Esophagus squamous epithelium (tissue), 5 donors: ENCODE measurements at places on chromosomes 13 and 19.

- no peak for DNase-seq
Observed at GRCh38 chr13:20312292-20312691, 80.2 kb upstream of the GJB6 start.

GRCh38 chr19:1307755-1308303 lies 22.2 kb downstream of the EFNA2 start:
- no peak for DNase-seq

GRCh38 chr19:51047031-51047335 lies 12.2 kb upstream of the KLK12 start:
- no peak for DNase-seq

- DNase-seq = no peak
Observed at GRCh38 chr13:48782429-48782840, 128.7 kb downstream of the CYSLTR2 start.

GRCh38 chr13:32229443-32229842 lies 85.7 kb downstream of the ZAR1L start:
- no peak for DNase-seq

GRCh38 chr19:1389033-1389940 lies 5.6 kb downstream of the NDUFS7 start:
- DNase-seq = no peak

GRCh38 chr19:5355693-5356092 lies 15.1 kb upstream of the PTPRS start:
- no peak for DNase-seq

DNA sequence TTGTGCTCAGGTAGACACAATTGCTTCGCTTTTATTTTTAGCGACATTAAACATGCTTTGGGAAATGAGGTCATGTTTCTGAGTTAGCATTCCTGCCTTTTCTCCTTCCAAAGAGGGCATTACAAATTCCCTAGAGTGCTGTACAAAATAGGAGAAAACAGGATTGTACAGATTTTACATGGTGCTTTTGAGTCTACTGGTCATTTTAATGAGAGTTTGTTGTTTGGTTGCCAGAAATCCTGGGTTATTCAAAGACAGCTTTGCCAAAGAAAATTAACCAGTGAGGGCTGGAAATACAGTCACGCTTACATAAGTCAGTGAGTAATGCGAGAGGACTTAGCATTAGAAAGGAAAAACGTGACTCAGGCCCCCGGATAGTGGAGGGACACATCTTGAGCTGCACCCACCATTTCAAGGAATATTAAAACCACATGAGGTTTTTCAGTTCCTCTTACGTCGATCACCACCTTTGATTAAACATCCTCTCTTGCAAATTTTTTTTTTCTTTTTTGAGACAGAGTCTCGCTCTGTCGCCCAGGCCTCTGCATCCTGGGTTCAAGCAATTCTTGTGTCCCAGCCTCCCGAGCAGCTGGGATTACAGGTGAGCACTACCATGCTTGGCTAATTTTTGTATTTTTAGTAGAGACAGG lies 55.4 kb downstream of the SACS start:
- DNase-seq = no peak

DNA sequence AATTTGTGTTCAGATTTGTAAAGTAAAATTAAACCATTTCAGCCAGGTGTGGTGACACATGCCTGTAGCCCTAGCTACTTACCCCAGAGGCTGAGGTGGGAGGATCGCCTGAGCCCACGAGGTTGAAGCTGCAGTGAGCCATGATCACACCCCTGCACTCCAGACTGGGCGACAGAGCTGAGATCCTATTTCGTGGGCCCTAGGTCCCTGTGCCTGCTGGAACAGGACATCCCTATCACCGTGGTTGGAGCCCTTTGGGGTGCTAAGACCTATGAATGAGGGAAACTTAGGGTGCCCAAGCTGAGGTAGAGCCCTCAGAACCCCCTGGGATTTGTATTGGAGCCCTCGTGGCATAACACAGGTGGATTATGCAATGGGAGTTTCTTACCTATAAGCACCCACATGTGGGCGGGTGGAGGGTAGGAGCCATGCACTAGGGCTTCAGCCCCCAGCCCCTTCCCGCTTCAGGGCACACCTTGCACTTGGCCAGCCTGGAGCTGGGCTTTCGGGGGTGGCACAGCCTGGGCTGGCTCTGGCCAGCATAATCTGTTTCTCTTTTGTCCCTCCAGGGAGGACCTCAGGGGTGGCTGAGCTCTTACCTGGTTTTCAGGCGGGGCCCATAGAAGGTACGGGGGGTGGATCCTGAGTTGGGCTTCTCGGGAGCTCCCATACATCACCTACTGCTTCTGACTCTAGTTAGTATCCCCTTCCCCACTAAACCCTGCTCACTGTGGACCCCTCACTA lies 7.2 kb upstream of the USF2 start:
- no peak for DNase-seq

DNA sequence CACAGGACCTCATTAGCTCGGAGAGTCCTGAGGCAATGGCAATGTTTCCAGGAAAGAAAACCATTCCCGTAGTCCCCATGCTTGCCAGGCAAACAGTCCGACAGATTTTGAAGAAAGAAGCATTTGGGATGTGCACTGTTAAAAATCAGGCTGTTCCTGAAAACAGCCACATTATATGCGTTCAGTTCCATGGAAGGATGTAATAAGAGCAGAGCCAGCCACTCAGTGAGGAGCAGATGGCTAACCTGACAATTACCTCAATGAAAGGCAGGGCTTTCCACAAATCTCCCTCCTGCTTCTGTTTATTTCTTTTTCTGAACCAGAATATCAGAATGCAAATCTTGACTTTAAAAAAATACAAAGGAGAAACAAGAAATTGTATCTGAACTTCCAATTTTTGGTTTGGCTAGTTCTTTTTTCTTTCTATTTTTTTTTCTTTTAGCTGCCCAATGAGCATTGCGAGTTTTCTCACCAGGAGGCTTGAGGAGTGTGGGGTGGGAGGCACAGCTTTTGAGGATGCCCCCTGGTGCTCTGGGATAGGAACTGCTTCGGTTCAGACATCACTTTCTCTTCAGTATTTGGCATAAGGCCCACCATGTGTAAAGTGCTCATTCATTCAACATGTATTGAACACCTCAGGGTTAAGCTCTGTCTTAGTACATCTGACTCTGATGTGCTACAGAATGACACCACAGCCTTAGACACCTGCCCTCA lies 124.2 kb downstream of the TBC1D4 start:
- DNase-seq = no peak

DNA sequence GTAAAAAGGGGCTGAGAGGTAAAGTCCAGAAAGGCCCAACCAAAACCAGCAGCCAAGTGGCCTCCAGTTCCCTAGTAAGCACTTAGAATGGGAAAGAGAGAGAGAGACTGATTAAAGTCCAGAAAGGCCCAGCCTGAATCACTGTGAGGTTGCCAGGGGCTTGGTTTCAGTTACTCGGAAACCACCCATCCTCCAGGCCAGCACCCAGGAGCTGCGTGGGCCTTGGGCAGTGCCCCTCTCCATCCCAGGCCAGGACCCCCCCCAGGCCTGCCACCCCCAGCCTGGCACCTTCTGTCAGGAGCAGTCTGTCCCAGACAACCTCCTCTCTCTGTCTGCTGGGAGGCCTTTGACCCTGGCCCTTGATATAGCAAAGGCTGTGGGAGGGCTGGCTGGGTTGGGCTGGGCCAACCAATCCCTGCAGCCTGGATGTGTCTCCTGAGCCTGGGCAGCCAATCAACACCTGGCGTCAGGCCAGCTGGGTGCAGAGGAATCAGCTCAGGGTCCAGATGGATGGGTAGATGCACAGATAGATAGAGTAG lies at the start of gene CYP4F2:
Gene CYP4F2 (minus strand): TSS at position 337 of the 539 bp plus-strand sequence. CDS start 463 bp downstream, outside the sequence.
- no peak for DNase-seq

GRCh38 chr19:49749771-49750170 lies 13.3 kb downstream of the TSKS start:
- no peak for DNase-seq

DNA sequence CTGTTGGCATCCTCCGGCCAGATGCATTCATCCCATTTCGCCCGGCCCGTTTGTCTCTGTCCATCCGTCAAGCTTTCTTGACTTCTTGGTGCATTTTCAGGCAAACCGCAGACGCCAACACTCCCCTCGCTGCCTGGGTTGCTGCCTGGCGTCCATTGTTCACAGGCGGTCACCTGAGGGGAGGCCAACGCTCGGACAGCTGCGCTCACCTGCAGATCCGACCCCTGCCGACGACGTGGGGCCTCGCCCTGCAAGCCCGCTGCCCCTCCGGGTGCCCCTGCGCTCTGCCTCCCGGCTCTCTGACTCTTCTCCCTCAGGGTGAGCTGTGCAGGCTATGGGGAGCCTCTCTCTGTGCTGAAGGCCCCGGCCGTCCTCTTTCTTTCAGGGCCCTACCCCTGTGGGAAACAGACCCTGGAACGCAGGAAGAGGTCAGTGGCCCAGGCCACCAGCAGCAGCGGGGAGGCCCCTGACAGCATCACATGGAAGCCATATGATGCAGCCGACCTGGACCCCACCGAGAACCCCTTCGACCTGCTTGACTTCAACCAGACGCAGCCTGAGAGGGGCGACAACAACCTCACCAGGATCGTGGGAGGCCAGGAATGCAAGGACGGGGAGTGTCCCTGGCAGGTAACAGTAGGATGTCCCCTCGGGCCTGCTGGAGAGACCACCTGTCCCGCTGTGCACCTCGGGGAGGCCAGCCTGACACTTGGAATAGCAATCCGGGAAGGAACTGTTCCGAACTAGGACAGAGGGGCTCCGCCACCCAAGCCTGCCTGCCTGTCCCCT lies 14.8 kb upstream of the PROZ start:
- DNase-seq = no peak

GRCh38 chr13:99150575-99151361 lies 49.9 kb upstream of the UBAC2 start:
- no peak for DNase-seq

DNA sequence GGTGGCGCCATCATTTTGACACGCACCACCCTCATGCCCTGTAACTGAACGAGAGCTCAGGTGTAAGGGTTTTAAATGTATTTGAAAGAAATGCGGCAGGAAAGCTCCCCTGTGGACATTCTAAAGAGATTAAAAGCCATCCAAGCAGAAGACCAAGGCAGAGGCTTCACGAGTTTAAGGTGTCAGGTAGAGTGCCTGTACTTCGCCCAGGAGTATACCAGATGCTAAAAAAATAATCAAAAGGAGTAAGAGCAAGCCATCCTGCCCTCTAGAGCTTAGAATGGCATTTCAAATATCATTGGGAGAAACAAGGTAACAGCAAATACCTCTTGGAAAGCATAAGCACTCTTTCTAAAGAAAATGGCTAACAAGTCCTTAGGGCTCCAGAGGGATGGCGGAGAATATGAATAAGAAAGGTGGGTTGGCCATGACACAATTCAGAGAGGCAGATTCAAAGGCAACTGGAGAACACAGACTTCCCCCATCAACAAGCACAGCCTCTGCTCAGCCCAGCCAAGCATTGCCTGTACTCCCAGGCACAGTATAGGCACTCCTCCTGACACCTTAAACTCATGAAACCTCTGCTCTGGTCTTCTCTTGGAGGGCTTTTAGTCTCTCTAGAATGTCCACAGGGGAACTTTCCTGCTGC lies 447.6 kb downstream of the SUCLA2 start:
- DNase-seq = no peak

DNA sequence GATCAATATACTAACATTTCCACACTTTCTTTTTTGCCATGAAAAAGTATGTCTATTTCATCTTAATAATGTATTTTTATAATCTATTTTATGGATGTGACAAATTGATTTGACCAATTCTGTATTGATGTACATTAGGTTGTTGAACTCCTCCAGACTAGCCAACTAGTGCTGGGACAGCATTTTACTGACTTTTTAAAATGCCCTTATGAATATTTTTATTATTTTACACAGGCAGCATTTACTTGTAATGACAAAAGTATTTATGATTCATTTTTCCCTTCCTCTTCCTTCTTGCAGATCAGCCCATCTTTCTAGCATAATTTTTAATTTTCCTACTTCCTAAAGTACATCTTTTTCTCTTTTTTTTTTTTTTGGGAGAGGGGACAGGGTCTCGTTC lies 918 bp upstream of the FUZ start:
- no peak for DNase-seq

DNA sequence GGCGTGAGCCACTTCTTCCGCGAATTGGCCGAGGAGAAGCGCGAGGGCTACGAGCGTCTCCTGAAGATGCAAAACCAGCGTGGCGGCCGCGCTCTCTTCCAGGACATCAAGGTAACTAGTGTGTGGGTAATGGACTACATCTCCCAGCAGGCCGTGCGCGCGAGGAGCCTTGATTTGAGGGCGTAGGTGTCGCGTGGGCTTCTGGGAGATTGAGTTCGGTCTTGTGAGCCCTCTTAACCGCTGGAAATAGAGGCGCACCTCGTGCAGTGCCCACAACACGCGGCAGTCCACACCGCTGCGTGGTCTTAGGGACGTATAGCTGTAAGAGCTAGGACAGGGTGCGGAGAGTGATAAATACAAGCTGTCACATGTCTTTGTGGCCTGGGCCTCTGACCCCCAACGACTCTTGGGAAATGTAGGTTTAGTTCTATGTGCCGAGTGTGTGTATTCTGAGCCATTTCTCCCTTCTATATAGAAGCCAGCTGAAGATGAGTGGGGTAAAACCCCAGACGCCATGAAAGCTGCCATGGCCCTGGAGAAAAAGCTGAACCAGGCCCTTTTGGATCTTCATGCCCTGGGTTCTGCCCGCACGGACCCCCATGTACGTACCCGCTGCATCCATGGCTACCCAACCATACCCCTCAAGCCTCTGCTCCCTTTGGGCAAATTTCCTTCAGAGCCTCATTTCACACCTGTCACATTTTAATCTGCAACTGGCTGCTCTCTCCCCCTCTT lies 864 bp downstream of the FTL start:
- peak; percentile 57 for DNase-seq

GRCh38 chr19:1336079-1336684 lies 47.5 kb upstream of the NDUFS7 start:
- DNase-seq = no peak

DNA sequence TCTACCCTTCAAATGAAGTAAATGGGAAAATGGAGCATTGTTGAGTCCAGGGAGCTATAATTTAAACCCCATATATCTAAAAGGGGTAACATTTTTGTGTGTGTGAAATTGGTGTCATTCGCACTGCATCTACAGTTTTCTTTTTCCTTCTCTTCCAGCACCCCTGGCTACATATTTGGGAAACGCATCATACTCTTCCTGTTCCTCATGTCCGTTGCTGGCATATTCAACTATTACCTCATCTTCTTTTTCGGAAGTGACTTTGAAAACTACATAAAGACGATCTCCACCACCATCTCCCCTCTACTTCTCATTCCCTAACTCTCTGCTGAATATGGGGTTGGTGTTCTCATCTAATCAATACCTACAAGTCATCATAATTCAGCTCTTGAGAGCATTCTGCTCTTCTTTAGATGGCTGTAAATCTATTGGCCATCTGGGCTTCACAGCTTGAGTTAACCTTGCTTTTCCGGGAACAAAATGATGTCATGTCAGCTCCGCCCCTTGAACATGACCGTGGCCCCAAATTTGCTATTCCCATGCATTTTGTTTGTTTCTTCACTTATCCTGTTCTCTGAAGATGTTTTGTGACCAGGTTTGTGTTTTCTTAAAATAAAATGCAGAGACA lies 28.6 kb downstream of the ALOX5AP start:
- DNase-seq = no peak
